Endothelial cell of umbilical vein (primary cell): ENCODE measurements at places on chromosomes 2 and 18. TPM values are rescaled to one million over a fixed set of nuclear protein-coding genes. Genes with fewer than 3 reads are reported as not detected.

Gene PRSS56
- total RNA-seq = not detected in 2 replicates

Gene SERPINB3
- not detected in 2 replicates for total RNA-seq

Gene SLC35G4
- total RNA-seq = not detected in 2 replicates

GRCh38 chr2:88832311-88832991, 141.0 kb downstream of the RPIA start:
- DNase-seq = no peak

DNA sequence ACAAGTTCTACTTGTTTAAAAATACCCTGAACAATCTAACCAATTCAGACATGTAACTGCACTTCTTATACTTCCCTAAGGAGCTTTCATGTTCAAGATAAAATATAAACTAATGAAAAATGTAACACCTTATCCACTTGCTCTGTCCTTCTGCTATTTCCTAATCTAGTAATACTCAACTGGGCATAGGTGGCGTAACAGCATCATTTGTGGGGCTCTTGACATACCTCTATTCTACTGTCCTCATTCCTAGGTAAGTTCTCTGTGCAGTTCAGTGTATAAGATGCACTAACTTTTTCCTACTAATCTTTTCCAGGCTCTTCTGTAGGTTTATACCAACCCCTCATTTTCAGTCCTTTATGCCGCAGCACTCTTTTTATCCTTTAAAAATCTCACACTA, 36.7 kb downstream of the PRKD3 start:
- no peak for DNase-seq
